ENCODE measurements at places on chromosomes 1 and 21.

- no peak for DNase-seq
These were observed 38.8 kb downstream of the PARP1 start for GRCh38 chr1:226369110-226369509.

GRCh38 chr1:64624808-64625207, 120.1 kb upstream of the RAVER2 start:
- DNase-seq: no peak

DNA sequence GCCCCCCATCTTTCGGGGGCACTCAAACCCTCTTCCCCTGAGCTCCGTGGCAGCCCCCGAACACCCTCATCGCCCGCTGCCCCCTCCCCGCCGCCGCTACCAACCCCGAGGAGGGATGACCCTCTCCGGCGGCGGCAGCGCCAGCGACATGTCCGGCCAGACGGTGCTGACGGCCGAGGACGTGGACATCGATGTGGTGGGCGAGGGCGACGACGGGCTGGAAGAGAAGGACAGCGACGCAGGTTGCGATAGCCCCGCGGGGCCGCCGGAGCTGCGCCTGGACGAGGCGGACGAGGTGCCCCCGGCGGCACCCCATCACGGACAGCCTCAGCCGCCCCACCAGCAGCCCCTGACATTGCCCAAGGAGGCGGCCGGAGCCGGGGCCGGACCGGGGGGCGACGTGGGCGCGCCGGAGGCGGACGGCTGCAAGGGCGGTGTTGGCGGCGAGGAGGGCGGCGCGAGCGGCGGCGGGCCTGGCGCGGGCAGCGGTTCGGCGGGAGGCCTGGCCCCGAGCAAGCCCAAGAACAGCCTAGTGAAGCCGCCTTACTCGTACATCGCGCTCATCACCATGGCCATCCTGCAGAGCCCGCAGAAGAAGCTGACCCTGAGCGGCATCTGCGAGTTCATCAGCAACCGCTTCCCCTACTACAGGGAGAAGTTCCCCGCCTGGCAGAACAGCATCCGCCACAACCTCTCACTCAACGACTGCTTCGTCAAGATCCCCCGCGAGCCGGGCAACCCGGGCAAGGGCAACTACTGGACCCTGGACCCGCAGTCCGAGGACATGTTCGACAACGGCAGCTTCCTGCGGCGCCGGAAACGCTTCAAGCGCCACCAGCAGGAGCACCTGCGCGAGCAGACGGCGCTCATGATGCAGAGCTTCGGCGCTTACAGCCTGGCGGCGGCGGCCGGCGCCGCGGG, 837 bp downstream of the FOXD3 start:
- DNase-seq: no peak

DNA sequence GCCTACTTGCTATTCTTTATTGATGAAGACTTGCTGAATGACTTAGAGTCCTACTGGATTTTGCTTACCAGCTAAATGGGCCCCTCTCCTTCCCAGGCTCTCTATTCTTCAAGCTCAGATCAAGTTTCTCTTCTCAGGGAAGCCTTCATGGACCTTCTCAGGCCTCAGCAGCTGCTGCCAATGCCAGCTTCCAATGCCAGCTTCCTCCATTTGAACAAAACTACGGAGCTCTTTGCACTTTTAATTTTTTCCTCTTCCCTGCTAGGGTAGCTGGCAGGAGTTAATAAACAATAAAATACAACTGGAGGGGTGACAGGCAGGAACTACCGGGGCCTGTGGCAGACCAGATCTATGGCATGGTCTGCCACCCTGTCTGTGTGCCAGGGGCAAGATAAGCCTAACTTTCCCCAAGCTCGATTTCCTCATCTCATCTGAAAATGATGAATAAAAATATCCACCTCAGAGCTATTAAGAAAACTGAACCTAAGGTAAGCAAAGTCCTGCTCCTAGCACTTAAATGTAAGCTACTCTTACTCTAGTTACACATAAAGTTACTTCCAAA, 995 bp upstream of the IPO13 start:
- no peak for DNase-seq
